SHP77 treated with DMSO at 0.1 percent for 48 hours (cell line): ENCODE measurements at places on chromosomes 5 and 9.

DNA sequence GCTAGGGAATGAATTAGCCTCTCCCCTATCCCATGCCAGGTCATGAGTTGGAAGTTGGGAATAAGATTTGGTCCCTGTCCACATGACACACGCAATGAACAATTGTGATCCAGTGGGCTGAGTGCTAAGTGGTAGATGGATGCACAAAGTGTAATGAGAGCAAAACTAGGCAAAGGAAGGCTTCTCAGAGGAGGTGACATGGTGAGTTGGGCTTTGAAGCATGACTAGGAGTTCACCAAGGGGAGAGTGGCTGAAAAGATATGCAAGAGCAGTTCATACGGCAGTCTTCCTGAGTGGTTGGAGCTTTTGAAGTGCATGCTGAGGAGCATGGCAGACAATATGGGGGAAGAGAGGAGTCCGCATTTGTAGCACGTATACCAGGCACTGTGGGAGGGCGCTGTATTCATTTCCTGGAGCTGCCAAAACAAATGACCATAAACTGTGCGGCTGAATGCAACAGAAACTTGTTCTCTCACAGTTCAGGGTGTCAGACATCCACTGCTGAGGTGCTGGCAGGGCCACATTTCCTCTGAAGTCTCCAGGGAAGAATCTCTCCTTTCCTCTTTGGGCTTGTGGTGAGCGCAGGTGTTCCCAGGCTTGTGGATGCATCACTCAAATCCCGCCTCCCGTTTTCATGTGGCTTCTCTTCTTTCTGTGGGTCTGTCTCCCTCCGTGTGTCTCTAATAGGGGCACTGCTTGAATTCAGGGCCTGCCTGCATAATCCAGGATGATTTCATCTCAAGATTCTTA lies 49.5 kb downstream of the NSG2 start:
- DNase-seq = no peak

DNA sequence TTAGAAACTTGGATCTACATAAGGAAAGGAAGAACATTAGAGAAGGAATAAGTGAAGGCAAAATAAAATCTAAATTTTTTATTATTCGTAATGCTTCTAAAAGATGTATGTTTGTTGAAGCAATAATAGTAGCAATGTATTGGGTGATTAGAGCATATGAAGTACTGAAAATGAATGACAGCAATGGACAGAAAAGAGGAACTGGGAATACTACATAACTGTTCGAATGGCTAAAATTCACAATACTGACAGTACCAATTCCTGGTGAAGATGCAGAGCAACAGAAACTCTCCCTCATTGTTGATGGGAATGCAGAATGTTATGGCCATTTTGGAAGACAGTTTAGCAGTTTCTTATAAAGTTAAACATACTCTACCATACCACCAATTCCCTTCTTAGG lies 177.3 kb upstream of the SPEF2 start:
- no peak for DNase-seq

DNA sequence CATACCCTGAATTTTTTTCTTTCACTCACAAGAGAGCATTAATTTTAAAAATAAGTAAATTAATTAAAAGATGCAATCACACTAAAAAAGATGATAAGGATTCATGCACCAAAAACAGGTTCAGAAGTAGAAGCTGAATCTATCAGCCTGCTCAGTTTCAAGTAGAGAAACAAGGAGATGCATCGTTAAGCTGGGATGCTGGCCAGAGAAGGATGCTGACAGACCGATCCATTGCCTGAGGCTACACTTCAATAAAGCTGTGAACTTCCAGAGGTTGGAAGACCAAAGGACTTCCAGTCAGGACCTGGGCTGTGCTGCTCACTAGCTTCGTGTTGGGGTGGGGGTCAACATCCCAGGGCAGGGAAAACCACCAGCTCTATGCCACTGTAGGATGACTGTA lies 457.7 kb downstream of the EFNA5 start:
- DNase-seq = no peak

- no peak for DNase-seq
Observed at GRCh38 chr9:109733690-109734089, 46.3 kb upstream of the PALM2AKAP2 start.

DNA sequence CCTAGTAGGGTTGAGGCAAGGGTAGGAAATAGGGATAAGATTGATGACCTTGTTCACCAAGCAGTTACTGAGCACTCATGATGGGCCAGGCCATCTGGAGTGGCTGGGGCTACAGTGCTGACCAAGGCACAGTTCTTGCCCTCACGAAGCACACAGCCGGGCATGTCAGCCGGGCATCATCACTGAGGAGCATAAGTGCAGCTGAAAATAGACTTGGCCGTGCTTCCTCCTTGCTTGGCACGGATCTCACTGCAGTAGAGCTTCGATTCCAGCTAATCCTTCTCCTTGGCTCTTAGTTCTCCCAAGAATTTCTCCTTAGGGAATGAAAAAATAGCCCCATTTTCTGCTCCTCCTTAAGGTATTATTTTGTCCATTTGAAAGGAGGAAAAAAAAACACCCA lies 116.6 kb downstream of the NMUR2 start:
- no peak for DNase-seq

DNA sequence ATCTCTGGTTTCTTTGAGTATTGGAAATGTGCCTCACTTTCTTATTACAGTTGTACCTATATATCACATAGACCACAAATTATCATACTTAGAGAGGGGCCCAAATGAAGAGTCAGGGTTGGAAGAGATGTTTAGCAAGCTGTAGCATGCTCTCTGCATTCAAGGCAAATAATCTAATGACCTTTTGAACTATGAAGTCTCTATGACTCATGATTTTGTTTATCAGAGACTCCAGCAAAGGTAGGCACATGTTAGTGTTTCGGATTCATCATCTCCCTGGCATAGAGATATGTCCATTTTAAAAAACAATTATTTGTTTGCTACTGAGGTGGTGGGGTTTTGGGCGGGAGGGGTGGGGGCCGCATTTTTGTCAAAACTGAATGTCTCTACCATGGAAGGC lies 2000.1 kb downstream of the EFNA5 start:
- DNase-seq = no peak

- DNase-seq = no peak
Observed at GRCh38 chr5:122447072-122447471, 135.0 kb downstream of the SNCAIP start.

- DNase-seq = no peak
Observed at GRCh38 chr5:124922255-124922975, 176.0 kb upstream of the ZNF608 start.

GRCh38 chr5:581266-581665 lies 30.9 kb upstream of the CEP72 start:
- no peak for DNase-seq

DNA sequence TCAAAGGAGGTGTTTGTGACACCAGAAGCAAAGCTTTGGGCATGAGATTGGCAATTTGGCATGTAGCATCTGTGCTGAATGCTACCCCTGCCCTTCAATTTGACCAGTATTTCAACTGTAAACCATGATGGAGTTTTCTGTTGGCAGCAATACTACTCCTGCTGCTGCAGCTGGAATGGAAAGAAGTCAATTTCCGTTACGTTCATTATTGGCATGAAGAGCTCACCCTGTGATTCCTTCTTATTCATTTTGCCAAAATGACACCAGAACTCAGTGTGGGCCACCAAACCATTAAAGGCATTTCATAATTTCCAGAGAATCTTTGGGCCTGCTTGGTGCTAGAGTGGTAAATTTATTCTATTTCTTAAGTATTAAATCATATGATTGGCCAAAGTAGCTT lies 433.1 kb upstream of the DMAC1 start:
- DNase-seq = no peak

GRCh38 chr5:132095424-132095972 lies 21.9 kb downstream of the CSF2 start:
- DNase-seq = no peak

DNA sequence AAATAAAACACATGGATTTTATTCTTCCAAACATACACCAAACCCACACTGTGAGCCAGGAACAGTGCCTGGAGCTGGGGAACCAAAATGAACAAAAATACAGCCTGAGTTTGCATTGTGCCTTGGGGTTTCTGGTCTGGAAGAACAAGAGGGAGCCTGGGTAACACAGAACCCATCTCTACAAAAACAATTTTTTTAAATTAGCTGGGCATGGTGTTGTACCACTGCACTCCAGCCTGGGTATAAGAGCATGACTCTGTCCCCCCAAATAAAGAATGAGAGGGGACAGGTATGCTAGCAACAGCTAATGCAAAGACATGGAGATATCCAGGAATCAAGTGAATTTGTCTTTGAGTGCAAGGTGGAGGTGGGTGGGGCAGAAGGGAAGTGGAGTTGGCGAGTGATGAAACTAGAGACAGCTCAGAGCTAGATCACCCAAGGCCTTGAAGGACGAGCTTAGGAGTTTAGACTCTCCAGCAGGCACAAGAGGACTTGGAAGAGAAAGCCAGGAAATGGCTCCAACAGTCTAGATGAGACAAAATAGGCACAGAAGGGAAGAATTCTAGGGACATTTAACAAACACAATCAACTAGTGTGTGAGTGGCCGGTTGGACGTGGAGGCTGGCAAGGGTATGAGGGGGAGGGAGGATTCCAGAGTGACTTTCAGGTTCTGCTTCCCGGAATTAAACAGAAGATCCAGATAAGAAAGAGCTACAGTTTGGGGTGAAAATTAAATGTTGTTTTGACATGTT lies 47.4 kb downstream of the FNBP1 start:
- DNase-seq = no peak

DNA sequence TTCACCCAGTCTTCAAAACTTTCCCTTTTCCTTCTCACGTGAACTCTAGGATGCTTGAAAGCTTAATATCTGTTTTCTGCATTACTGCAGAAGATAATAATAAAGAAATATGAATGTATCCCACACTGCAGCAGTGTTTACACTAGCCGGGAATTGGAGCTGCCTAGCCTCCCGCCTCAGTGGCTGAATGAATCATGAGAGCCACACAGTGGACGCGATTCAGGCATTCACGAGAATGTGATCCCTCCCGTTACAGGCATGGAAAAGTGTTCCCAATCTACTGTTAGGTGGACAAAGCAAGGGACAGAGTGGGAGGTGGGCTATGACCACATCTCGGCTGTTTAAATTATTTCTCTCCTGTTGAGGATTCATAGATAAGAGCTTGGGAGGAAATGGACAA lies 69.4 kb upstream of the CTSL start:
- DNase-seq = no peak

- no peak for DNase-seq
Observed at GRCh38 chr5:34897646-34898045, 17.7 kb downstream of the RAD1 start.

DNA sequence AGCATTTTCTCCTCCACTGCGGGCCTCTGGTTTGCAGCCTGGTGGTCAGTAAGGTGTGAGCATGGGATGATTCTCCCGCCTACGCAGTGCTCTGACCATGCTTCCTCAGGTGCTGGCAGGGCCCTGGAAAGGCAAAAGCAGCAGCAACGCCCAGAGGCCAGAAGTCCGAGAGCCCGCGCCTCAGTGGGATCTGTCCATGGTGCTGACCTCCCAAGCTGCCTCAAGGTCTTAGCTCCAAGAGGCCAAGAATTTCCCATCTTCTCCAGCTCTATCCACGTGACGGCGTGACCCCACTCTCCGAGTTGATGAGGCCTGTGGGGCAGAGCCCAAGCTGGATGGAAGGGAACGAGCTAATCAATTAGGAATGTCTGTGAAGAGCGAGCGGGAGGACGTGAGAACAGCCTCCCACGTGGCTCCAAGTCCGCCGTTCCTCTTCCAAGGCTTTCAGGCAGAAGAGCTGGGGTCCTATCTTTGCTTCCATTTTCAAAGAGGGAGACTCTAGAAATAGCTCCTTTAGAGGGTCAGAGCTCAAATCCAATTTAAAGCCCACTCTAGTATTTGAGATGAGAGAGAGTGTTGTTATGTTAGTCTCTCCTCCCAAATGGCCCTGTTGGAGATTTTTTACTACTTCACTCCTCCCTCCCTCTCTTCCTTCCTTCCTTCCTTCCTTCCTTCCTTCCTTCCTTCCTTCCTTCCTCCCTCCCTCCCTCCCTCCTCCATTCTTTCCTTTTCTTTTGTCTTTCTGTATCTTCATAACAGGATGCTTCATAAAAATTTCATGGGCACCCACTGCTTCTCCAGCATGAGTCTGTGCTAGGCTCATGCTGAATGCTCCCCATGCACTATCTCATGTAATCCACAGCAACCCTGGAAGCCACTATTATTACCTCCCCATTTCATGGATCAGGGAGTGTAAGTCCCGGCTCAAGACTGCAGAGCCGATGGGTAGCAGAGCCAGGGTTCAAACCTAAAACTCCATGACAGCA lies 69.3 kb downstream of the OLFM1 start:
- DNase-seq = no peak

- DNase-seq = no peak
Observed at GRCh38 chr5:138832218-138832617, 42.9 kb downstream of the LRRTM2 start.

- no peak for DNase-seq
Observed at GRCh38 chr5:65892801-65893200, 33.6 kb upstream of the ERBIN start.

GRCh38 chr5:133709209-133709725 lies 96.9 kb upstream of the FSTL4 start:
- no peak for DNase-seq

GRCh38 chr9:95876595-95876994 lies 1.1 kb downstream of the ERCC6L2 start:
- DNase-seq = no peak

DNA sequence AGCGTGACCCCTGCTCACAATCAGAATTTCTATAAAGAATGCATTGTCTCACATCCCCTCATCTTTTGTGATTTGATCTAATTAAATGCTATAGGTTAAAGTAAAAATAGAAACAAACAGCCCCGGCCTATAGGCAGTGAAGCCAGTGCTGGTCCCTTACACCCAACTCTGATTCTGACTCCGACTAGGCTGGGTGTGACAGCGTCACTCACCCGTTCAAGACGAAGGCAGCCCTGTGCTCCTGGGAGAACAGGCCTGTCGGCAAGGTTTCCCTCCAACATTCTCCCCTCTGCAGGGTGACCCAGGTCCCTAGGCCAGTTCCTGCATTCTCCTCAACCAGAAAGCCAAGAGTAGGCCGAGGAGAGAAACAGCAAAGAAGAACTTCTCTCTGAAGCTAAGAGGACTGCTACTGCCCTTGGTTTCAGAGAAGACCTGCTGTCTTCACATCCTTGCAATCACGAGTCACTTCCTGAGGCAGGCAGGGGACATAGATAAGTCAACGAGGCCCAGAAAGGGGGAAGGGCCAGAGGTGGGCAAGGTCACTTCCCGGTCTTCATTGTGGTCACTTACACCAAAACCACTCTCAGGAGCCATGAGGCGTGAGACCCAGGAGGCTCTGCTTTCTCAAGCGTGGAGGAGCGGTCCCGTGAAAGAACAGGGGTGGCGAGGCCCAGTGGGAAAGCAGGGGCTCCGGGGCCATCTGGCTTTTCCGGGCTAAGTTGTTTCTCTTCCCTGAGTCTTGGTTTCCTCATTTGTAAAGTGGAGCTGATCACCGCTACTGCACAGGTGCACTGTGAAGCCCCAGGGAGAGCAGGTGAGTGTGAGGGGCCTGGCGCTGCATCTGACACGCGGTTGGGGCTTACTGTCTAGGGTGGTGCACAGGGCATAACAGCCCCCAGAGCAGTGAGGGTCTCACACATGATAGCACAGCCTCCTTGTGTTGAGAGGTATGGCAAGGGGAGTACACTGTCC lies 200.8 kb downstream of the CRB2 start:
- DNase-seq = no peak

GRCh38 chr9:36306471-36307306 lies 48.4 kb upstream of the GNE start:
- no peak for DNase-seq
